Activated CD4-positive, alpha-beta T cell treated with anti-CD3 and anti-CD28 coated beads, Interleukin-2, amount 10 ng/mL, durations not matched to agents 7 days and 5 days (primary cell): ENCODE measurements at places on chromosomes 11 and 22. TPM values are rescaled to one million over a fixed set of nuclear protein-coding genes. Genes with fewer than 3 reads are reported as not detected.

Gene MISFA
- total RNA-seq, result 1.9 TPM

Gene SYNGR1
- 0.42 TPM for total RNA-seq

DNA sequence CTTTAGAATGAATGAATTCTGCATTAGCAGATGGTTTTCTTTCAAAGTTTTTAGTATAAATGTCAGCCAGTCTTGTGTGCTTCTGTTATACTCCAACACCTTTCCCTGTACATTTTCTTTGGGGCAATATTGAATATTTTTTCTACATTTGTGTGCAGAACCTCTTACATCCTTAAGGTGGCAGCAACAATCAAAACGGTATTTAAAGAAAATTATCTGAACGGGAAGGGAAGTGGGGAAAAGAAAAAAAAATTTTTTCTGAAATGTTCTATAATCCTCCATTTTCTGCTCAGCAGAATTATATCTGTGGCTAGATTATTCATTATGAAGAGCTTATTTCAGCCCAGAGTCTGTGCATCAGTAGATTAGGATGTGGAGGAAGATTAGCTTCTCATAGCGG is 347.3 kb upstream of the RAG2 start:
- H3K27ac ChIP-seq, result no peak overlapping the region
- no peaks in the 10 kb centered on the region for H3K4me1 ChIP-seq
- H3K27me3 ChIP-seq, result no peaks in the 10 kb centered on the region
- no peaks in the 10 kb centered on the region for H3K36me3 ChIP-seq
- DNase-seq, result no peak

Gene SNX32
- total RNA-seq, result 2.1 TPM

Gene MRGPRX4
- not detected for total RNA-seq

DNA sequence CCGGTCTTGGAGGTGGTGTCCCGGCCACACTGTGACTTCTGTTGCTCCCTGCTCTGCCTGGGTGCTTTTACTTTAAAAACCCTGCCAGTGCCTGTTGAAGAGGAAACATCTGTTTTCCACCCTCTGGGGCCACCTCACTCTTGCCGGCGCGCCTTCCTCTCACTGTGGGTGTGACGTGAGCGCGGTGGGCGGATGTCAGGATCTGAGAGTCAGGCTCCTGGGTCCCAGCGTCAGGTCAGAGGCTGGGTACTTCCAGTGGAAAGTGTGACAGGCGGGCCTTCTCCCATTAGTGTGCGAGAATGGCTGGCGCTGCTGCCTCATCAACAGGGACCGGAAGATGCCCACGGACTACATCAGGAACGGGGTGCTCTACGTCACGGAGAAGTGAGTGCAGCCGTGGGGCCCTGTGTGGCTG is 54.2 kb downstream of the GRAMD4 start:
- peak; percentile 92 for DNase-seq
- H3K4me3 ChIP-seq, result peak overlapping the region; percentile 80
- H3K4me1 ChIP-seq, result peaks cover 27% of the 10 kb centered on the region
- H3K27me3 ChIP-seq, result no peaks in the 10 kb centered on the region
- peak overlapping the region; percentile 96 for H3K27ac ChIP-seq

- no peaks in the 10 kb centered on the region for H3K27me3 ChIP-seq
- H3K4me3 ChIP-seq, result no peak overlapping the region
- DNase-seq, result no peak
- no peak overlapping the region for H3K27ac ChIP-seq
These were observed 62.7 kb upstream of the NECTIN1 start for GRCh38 chr11:119791701-119792151.

DNA sequence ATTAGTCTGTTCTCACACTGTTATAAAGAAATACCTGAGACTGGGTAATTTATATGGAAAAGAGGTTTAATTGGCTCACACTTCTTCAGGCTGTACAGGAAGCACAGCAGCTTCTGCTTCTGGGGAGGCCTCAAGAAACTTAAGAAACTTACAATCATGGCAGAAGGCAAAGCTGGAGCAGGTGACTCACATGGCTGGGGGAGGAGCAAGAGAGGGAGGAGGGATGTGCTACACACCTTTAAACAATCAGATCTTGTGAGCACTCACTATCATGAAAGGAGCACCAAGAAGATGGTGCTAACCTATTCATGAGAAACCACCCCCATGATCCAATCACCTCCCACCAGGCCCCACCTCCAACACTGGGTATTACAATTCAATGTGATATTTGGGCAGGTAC is 381.6 kb downstream of the ETS1 start:
- no peak overlapping the region for H3K4me3 ChIP-seq
- DNase-seq, result no peak
- H3K4me1 ChIP-seq, result peaks cover 8% of the 10 kb centered on the region
- H3K36me3 ChIP-seq, result peaks cover 6% of the 10 kb centered on the region
- H3K27me3 ChIP-seq, result no peaks in the 10 kb centered on the region
- no peak overlapping the region for H3K27ac ChIP-seq

Gene ADAMTS15
- total RNA-seq, result 0.04 TPM

Gene PIH1D2
- not detected for total RNA-seq

Gene NCF4
- 22.7 TPM for total RNA-seq

Gene TAF10
- 138 TPM for total RNA-seq

- H3K27ac ChIP-seq, result no peak overlapping the region
- no peaks in the 10 kb centered on the region for H3K27me3 ChIP-seq
- H3K36me3 ChIP-seq, result no peaks in the 10 kb centered on the region
- DNase-seq, result no peak
- no peak overlapping the region for H3K4me3 ChIP-seq
- peaks cover 17% of the 10 kb centered on the region for H3K4me1 ChIP-seq
These were observed 31.3 kb upstream of the TXNRD2 start for GRCh38 chr22:19972652-19973550.

DNA sequence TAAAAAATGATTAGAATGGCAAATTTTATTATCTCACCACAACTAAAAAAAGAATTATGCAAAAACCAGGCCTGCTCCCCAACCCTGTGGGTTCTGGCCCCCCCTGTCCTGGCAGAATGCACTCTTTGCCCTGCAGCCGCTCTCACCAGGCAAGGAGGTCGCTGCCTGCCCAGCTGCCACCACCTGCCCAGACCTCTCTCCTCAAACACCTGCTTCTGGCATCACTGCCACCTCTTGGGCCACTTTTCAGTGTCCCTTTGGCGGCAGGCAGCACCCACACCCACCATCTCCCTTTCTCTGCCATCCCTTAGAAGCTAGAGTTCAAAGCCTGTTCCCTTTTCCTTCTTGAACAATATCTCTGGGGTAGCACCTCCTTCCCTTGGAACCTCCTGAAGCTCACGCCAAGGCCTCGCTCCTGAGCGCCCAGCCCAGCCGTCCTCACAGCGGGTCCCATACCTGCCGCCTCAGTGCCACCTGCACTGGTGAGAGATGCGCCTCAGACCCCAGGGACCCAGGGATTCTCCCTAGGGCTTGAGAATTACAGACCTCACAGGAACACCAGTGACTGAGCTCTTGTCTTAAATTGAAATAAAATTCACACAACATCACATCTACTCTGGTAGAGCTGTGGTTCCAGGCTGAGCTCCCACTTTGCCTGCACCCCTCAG is 44.6 kb downstream of the SGSM3 start:
- no peaks in the 10 kb centered on the region for H3K27me3 ChIP-seq
- H3K27ac ChIP-seq, result peak overlapping the region; percentile 78
- peaks cover 24% of the 10 kb centered on the region for H3K4me1 ChIP-seq
- DNase-seq, result no peak
- no peak overlapping the region for H3K4me3 ChIP-seq

GRCh38 chr11:132650969-132651720 is 881.2 kb downstream of the OPCML start:
- no peak for DNase-seq
- no peaks in the 10 kb centered on the region for H3K4me1 ChIP-seq
- H3K4me3 ChIP-seq, result no peak overlapping the region
- no peaks in the 10 kb centered on the region for H3K27me3 ChIP-seq

GRCh38 chr11:104547996-104548661 is 350.1 kb downstream of the CASP12 start:
- H3K4me1 ChIP-seq, result no peaks in the 10 kb centered on the region
- no peaks in the 10 kb centered on the region for H3K36me3 ChIP-seq
- H3K27me3 ChIP-seq, result peaks cover 5% of the 10 kb centered on the region
- no peak for DNase-seq
- no peak overlapping the region for H3K27ac ChIP-seq

GRCh38 chr22:23281406-23282088 is 101.2 kb downstream of the BCR start:
- peak overlapping the region; percentile 36 for H3K27ac ChIP-seq
- peak; percentile 81 for DNase-seq
- no peaks in the 10 kb centered on the region for H3K27me3 ChIP-seq
- no peaks in the 10 kb centered on the region for H3K36me3 ChIP-seq

Gene PTS
- total RNA-seq, result 19.8 TPM

Gene OR5P2
- not detected for total RNA-seq

Gene KCTD17
- total RNA-seq, result 29.7 TPM

- no peak overlapping the region for H3K4me3 ChIP-seq
- H3K27ac ChIP-seq, result no peak overlapping the region
- DNase-seq, result no peak
- no peaks in the 10 kb centered on the region for H3K4me1 ChIP-seq
- H3K27me3 ChIP-seq, result no peaks in the 10 kb centered on the region
- H3K36me3 ChIP-seq, result no peaks in the 10 kb centered on the region
These were observed 13.9 kb downstream of the CSRP3 start for GRCh38 chr11:19187833-19188258.

- no peak overlapping the region for H3K4me3 ChIP-seq
- H3K27ac ChIP-seq, result no peak overlapping the region
- H3K36me3 ChIP-seq, result no peaks in the 10 kb centered on the region
- H3K27me3 ChIP-seq, result no peaks in the 10 kb centered on the region
- no peak for DNase-seq
These were observed 72.9 kb upstream of the ANO1 start for GRCh38 chr11:70005107-70005818.

DNA sequence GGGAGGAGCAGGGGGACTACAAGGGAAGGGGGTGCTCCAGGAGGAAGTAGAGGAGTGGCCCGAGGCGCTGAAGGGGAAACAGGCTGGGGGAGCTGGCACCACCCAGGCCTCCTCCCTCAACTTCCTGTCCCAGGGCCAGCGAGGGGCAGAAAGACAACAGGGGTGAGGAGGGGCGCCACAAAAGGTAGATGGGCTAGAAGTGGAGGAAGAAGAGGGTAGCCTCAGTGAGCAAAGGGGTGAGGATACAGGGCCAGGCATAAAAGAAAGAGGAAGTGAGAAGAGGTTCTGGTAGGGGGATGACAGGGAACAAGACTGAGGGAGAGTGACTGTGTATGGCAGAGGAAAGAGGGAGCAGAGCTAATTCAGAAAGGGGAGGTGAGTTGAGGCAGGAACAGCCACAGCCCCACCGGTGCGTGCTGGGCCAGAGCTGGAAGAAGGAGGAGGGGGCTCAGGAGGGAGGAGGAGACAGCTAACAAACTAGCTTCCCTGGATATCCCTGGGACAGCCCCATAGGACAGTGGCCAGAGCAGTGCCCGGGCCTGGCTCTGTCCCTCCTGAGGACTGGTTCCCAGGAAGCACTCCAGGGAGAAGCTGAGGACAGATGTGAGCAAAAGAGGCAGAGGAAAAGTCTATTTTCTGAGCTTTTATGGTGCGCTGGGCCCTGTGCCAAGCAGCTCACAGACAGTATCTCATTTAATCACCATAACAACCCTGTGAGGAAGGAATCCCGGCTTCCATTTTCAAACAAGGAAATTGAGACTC is 8.5 kb downstream of the DCHS1 start:
- no peaks in the 10 kb centered on the region for H3K27me3 ChIP-seq
- H3K4me1 ChIP-seq, result no peaks in the 10 kb centered on the region
- no peaks in the 10 kb centered on the region for H3K36me3 ChIP-seq
- peak; percentile 38 for DNase-seq
- no peak overlapping the region for H3K4me3 ChIP-seq
